ENCODE measurements at places on chromosomes 1 and 21.

GRCh38 chr21:45970674-45971615, 10.6 kb upstream of the COL6A1 start:
- no peak for DNase-seq

- DNase-seq = no peak
Observed at GRCh38 chr21:28801906-28802305, 190.8 kb downstream of the LTN1 start.

GRCh38 chr1:5379176-5379759, 613.0 kb downstream of the NPHP4 start:
- no peak for DNase-seq

- no peak for DNase-seq
Observed at GRCh38 chr1:58786184-58786926, 2.5 kb upstream of the JUN start.

DNA sequence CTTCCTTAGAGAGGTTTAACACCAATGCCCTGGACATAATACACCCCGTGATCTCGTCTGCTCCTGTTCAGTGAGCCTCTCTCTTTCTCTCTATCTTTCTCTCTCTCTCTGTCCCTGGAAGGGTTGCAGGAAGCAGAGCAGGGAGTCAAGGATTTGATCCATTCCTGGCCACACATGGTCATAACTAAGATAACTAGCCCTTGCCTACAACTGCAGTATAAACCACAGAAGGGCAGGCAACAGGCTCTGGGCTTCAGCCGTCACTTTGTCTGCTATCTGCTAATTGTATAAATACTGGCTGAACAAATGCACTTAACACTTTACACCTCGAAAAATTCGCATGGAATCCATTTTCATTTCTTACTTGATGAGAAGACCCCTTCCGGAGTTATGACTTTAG, 357.5 kb upstream of the RUNX1 start:
- no peak for DNase-seq

DNA sequence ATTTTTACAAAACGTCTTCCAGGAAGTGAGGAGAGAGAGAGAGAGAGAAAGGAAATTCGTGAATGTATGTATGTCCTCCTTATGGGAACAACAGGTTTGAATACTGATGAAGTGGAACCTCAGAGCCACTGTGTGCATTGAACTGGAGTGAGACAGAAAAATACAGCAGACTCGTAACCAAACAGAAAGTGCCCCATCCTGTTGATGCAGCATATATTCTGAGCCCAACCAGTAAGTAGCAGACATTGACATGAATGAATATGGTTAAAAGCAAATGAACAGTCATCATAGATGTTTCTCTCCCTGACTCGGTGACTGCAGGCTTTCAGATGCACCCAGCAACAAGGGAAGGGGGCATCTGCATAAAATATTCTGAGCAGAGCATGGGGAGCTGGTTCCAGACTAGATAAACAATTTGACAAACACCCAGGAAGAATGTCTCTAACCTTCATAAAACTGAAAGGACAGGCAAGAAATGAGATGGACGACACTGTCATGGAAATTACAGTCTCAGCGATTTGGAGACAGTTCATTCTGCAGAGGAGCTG, 471.0 kb upstream of the PBX1 start:
- DNase-seq = no peak

DNA sequence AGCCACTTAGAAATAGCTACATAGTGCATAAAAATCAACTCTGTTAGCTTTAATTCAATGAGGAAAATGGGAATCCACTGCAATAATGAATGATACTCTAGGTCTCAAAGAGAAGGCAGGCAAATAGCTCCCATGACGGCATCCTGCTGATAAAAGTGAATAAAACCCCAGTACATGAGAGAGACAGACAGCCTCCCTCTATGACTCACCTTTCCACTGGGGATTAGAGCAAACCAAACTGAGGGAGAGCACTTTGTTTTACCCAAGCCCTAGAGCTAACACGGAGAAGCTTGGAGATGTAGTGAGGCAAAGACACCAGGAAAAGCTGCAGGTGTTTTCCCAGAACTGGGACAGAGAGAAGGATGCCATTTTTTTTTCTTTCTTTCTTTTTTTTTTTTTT, 621.9 kb downstream of the LRRIQ3 start:
- no peak for DNase-seq

All from nucleus accumbens (tissue), 56 donors.